ENCODE measurements at places on chromosomes 3 and 15. TPM values are rescaled to one million over a fixed set of nuclear protein-coding genes. Genes with fewer than 3 reads are reported as not detected.

DNA sequence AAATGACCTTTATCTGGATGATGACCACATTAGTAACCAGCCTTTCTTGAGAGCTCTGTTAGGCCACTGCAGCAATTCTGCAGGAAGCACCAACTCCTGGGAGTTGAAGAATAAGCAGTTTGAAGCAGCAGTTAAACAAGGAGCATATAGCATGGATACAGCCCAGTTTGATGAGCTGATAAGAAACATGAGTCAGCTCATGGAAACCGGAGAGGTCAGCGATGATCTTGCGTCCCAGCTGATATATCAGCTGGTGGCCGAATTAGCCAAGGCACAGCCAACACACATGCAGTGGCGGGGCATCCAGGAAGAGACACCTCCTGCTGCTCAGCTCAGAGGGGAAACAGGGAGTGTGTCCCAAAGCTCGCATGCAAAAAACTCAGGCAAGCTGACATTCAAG is 252.8 kb upstream of the GOLGA6L4 start:
- H3K4me3 ChIP-seq = no peak overlapping the region
- DNase-seq = no peak
- no peaks in the 10 kb centered on the region for H3K4me1 ChIP-seq
- H3K36me3 ChIP-seq = no peaks in the 10 kb centered on the region
- no peak overlapping the region for H3K27ac ChIP-seq
- no peaks in the 10 kb centered on the region for H3K27me3 ChIP-seq

Gene CP
- not detected for polyA plus RNA-seq

Gene HRG
- polyA plus RNA-seq = not detected

- H3K27me3 ChIP-seq = no peaks in the 10 kb centered on the region
- peaks cover 11% of the 10 kb centered on the region for H3K4me1 ChIP-seq
- H3K4me3 ChIP-seq = no peak overlapping the region
- H3K36me3 ChIP-seq = peaks cover 38% of the 10 kb centered on the region
Measured at GRCh38 chr3:125310623-125311081, 64.5 kb downstream of the ZNF148 start.

Gene FOXL2NB
- 1.2 TPM for polyA plus RNA-seq

- H3K4me1 ChIP-seq = no peaks in the 10 kb centered on the region
- H3K4me3 ChIP-seq = no peak overlapping the region
- no peaks in the 10 kb centered on the region for H3K36me3 ChIP-seq
- H3K27ac ChIP-seq = no peak overlapping the region
- 0 out of 2 replicates have a peak, but pooled peaks cover 9% of the 10 kb centered on the region for H3K27me3 ChIP-seq
Measured at GRCh38 chr3:130841357-130841756, 52.5 kb upstream of the ATP2C1 start.

Gene SNX22
- 0.94 TPM for polyA plus RNA-seq

- no peak overlapping the region for H3K4me3 ChIP-seq
- no peaks in the 10 kb centered on the region for H3K27me3 ChIP-seq
- no peaks in the 10 kb centered on the region for H3K4me1 ChIP-seq
- no peak for DNase-seq
Measured at GRCh38 chr3:137242836-137243400, 285.1 kb downstream of the IL20RB start.

Gene GPR149
- not detected for polyA plus RNA-seq

GRCh38 chr3:37935290-37935668 is 55.3 kb upstream of the VILL start:
- H3K4me3 ChIP-seq = no peak overlapping the region
- peaks cover 44% of the 10 kb centered on the region for H3K4me1 ChIP-seq
- peak overlapping the region; percentile 70 for H3K27ac ChIP-seq
- DNase-seq = peak; percentile 50

DNA sequence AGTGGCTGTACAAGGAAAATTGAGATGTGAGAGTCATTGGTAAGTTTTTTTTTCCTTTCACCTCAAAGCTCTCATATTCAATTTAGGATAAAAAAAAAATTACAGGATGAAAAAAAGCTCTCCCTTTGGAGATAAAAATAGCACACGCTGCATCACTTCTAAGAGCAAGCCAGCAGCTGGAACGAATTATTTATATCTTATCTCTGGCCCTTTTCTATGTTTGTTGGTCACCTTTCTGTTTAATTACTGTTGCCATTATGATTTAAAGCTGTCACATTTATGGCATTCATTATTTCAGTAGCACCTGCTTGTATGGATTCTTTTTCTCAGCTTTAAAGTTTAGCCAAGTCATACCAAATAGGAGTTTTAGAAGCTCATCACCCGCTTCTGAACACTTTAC is 171.6 kb upstream of the PDZRN3 start:
- H3K36me3 ChIP-seq = no peaks in the 10 kb centered on the region
- H3K27me3 ChIP-seq = no peaks in the 10 kb centered on the region
- peaks cover 3% of the 10 kb centered on the region for H3K4me1 ChIP-seq
- DNase-seq = no peak

Gene SEMA5B
- not detected for polyA plus RNA-seq

GRCh38 chr3:142319094-142319493 is 93.7 kb upstream of the GK5 start:
- peak overlapping the region; percentile 50 for H3K27ac ChIP-seq
- H3K4me1 ChIP-seq = peaks cover 35% of the 10 kb centered on the region
- H3K4me3 ChIP-seq = 0 out of 2 replicates have a peak overlapping the region, but pooled peaks have one; percentile 22
- no peaks in the 10 kb centered on the region for H3K27me3 ChIP-seq
- H3K36me3 ChIP-seq = no peaks in the 10 kb centered on the region

DNA sequence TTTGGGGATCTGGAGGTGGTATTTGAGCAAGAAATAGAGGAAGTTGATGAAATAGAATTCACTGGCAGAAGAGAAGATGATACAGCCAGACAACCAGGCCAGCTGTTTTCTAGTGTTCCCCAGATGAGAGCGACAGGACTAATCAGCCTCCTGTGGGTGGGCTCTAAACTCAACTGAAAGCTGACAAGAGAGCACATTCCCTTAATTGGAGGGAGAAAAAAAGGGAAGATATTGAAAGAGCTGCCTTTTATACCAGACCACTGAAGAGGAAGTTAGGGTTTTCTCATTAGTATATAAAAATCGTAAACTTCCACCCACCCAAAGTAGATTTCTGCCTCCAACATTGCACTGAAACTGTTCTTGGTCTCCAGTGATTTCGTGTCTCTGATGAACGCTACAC is 6.5 kb upstream of the TM4SF19 start:
- H3K27me3 ChIP-seq = no peaks in the 10 kb centered on the region
- no peak overlapping the region for H3K4me3 ChIP-seq
- H3K36me3 ChIP-seq = peaks cover 3% of the 10 kb centered on the region
- no peak for DNase-seq

DNA sequence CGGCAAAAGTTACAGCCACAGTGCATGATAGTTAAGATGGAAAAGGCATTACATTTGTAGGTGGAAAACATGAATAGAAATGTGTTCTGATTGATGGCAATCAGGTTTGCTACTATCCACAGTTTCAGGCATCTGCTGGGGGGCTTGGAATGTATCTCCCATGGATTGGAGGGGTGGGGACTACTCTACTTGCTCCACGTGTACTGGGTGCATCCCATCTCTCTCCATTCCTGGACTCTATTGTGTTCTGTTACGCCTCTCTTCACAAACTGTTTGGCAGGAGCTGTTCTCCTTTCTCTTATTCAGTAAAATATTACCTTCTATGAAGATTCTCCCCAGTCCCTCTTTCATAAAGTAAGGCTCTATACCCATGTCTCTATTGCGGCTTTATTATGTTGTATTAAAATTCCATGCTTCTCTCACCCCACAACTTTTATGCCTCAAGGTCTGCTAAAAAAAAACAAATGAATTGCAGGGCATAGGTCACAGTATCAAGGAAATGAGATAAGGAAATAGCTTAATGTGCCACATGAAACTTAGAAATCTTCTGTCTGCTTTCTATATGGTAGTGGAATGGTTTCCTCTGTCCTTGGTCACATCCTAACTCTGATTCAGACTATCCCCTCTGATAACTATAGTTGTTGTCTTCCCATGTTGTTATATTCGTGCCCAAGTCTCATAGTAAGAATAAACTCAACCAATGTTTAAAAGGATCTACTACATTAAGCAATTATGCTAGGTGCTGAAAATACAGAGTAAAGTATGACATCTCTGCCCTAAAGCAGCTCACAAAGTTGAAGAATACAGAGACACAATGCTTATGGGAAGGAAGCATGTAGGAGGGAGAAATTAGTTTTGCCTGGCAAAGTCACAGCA is 43.2 kb downstream of the LRRFIP2 start:
- no peaks in the 10 kb centered on the region for H3K36me3 ChIP-seq
- H3K27ac ChIP-seq = peak overlapping the region; percentile 38
- H3K4me3 ChIP-seq = no peak overlapping the region
- H3K4me1 ChIP-seq = peaks cover 48% of the 10 kb centered on the region
- H3K27me3 ChIP-seq = no peaks in the 10 kb centered on the region

Gene OR4F6
- not detected for polyA plus RNA-seq

DNA sequence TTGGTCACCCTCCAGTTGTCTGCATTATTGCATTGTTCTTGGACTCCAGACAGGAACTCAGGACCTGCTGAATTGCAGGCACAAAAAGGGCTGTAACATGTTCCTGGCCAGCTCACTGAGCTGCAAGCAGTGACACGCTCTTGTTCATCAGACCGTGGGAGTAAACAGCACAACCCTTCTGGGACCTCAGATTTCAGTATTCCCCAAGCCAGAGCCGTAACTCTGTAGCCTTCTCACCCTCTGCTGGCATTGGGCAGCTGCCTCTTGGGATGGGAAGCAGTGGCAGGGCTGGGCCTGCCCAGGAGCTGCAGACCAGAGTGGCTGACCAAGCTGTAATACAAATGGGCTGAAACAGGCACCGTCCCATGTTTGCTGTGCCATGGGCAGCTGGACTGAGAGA is 607.1 kb upstream of the BCHE start:
- DNase-seq = no peak
- no peaks in the 10 kb centered on the region for H3K4me1 ChIP-seq
- H3K27me3 ChIP-seq = no peaks in the 10 kb centered on the region
- H3K36me3 ChIP-seq = no peaks in the 10 kb centered on the region
- H3K4me3 ChIP-seq = no peak overlapping the region

GRCh38 chr3:64739971-64740631 is 52.3 kb upstream of the ADAMTS9 start:
- H3K36me3 ChIP-seq = no peaks in the 10 kb centered on the region
- DNase-seq = peak; percentile 35
- H3K4me3 ChIP-seq = no peak overlapping the region
- H3K27ac ChIP-seq = no peak overlapping the region
- no peaks in the 10 kb centered on the region for H3K4me1 ChIP-seq

Gene LRRN1
- not detected for polyA plus RNA-seq

- H3K27me3 ChIP-seq = no peaks in the 10 kb centered on the region
- no peaks in the 10 kb centered on the region for H3K4me1 ChIP-seq
- H3K27ac ChIP-seq = no peak overlapping the region
- H3K36me3 ChIP-seq = no peaks in the 10 kb centered on the region
- H3K4me3 ChIP-seq = no peak overlapping the region
Measured at GRCh38 chr3:117193390-117193789, 483.8 kb downstream of the TUSC7 start.

DNA sequence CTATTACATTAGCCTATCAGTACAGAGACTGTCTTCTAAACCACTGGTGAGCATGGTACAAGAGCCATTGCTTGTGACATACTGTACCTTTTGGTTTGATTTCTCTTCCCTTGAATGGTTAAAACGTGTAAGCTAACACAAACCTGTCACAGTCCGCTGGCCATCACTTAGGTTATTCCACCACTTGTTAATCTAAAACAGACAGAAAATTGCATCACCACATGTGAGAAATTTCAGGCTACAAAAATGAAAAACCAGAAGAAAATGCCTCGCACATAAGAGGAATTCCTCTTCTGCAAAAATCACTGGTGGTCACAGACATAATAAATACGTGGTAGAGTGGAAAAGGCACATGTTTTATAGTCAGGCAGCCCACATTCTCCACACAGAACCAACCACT is 22.1 kb downstream of the PARL start:
- no peaks in the 10 kb centered on the region for H3K27me3 ChIP-seq
- H3K36me3 ChIP-seq = peaks cover 43% of the 10 kb centered on the region
- H3K4me1 ChIP-seq = no peaks in the 10 kb centered on the region
- DNase-seq = no peak
- no peak overlapping the region for H3K4me3 ChIP-seq

GRCh38 chr3:144341471-144341870 is 369.8 kb downstream of the DIPK2A start:
- no peaks in the 10 kb centered on the region for H3K36me3 ChIP-seq
- DNase-seq = no peak
- no peak overlapping the region for H3K27ac ChIP-seq
- H3K4me1 ChIP-seq = no peaks in the 10 kb centered on the region

GRCh38 chr3:161305095-161305991 is 66.0 kb downstream of the SPTSSB start:
- H3K4me3 ChIP-seq = no peak overlapping the region
- DNase-seq = peak; percentile 56
- no peaks in the 10 kb centered on the region for H3K4me1 ChIP-seq
- no peaks in the 10 kb centered on the region for H3K27me3 ChIP-seq
- no peak overlapping the region for H3K27ac ChIP-seq

DNA sequence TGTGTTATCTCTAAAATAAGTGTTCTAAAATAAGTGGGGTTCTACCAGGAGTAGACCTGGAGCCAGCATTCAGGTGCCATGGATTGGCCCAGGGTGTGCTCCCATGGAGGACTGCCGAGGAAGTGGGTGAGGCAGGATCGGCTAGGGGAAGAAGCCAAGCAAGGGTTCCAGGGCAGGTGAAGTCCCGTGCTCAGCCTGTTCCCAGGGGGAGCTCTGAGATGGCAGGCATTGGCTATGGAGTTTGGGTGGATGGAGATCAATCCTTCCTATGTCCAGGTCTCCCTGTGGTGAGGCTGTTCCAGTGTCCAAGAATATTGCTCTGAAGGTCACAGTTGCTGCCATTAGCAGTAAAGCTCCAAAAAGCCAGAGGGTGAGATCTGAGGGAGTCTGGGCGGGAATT is 46.9 kb upstream of the ITGA11 start:
- no peaks in the 10 kb centered on the region for H3K27me3 ChIP-seq
- DNase-seq = no peak
- H3K4me3 ChIP-seq = no peak overlapping the region
- peaks cover 27% of the 10 kb centered on the region for H3K4me1 ChIP-seq

GRCh38 chr3:107308716-107309115 is 68.5 kb upstream of the CCDC54 start:
- H3K27ac ChIP-seq = no peak overlapping the region
- no peaks in the 10 kb centered on the region for H3K36me3 ChIP-seq
- H3K4me3 ChIP-seq = no peak overlapping the region
- no peak for DNase-seq

Gene MESP1
- 0.48 TPM for polyA plus RNA-seq

Gene SERPINI2
- polyA plus RNA-seq = not detected

DNA sequence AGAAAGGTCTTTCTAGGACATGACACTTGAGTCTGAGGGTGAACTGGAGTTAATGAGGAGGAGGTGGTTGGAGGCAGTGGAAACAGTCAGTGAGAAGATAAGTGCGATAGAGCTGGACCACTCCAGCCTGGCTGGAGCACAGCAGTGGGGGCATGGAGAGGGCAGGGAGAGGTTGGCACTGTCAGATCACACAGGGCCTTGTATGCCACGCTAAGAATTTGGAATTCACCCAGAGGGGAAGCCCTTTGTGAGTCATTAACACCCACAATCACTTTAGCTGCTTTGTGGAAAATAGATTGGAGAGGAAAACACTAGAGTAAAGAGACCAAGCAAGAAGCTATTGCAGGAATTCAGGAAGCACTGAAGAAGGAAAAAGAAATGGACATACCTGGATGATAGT is 83.3 kb downstream of the ZNF621 start:
- H3K36me3 ChIP-seq = no peaks in the 10 kb centered on the region
- DNase-seq = no peak
- no peaks in the 10 kb centered on the region for H3K4me1 ChIP-seq
- no peak overlapping the region for H3K4me3 ChIP-seq

GRCh38 chr3:185049710-185050109 is 103.2 kb downstream of the C3orf70 start:
- H3K27ac ChIP-seq = no peak overlapping the region
- H3K4me3 ChIP-seq = no peak overlapping the region
- no peaks in the 10 kb centered on the region for H3K36me3 ChIP-seq

Measured in GM23248 (cell line).